ENCODE measurements at places on chromosomes 7 and 10.

DNA sequence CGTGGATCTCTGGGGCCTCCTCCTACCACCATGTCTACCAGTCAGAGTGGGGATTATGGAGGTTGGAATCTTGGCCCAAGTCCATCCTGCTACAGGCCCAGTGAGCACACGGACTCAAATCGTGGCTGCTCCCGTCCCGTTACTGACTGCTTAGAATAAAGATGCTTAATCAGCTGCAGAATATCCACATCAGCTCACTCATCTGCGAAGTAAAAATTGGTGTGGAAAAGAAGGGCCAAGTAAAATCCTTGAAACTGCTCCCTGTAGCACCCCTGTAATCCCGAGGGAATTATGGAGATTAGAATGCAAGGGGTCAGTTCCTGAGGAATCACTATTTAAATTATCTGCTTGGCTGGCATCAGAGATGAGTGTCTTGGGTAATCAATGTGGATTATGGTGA, 13.0 kb upstream of the HTR5A start:
- no peak for DNase-seq

- no peak for DNase-seq
Observed at GRCh38 chr10:129871966-129872365, 92.1 kb downstream of the EBF3 start.

DNA sequence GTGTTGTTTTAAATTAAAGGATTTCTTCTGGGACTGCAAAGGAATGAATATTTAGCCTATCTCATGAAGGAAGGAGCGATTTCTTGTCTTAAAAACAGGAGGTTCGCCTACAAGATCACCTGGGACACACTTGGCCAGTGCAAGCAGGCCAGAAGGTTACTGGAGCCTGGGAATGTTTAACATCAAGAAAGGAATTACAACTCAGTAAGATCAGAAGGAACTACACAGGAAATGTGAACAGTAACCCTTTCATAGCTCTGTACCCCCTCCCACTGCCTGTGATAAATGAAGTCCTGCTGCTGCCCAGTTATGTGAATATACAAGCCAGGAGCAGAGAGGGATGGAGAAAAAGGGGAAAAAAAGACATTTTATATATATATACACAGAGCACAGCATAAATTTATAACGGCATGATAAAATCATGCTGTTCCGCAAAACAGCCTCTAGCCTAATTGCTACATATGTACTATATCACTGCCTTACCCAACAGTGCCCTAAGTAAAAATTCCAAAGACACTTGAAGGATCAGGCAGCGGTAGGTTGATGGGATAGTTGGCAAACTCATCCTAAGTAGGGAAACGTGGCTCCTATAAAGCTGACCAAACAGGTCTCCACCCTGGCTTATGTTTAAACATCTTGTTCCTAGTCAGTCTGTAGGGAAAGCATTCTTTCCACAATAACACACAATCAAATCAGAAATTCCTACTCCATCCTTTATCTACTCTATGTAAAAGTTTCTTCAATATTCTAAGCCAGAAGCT, 63.8 kb downstream of the ZNF438 start:
- DNase-seq: no peak

DNA sequence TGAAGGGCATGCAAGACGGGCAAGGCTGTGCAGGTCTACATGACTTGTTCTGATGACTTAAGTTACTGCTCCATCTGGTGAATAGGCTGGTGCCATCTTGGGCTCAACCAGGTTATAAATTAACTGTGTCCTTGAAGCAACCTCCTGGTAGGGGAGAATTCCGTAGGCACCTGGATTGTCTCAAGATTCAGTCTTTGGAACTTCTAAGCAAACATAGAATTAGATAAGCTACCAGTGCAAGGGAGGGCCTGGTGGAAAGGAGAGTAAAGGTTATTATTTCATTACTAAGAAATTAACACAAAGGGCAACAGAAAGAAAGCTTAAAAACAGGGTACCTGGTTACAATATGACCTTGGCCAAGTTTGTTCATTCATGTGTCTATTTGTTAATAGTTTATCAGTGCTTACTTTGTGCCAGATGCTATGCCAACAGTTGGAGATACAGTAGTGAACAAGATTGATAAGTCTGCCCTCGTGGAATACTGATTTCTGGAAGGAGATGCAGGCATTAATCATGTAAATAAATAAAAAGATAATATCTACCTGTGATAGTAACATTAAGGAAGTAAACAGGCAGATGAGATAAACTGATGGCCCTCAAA, 107.0 kb upstream of the PALS2 start:
- no peak for DNase-seq

DNA sequence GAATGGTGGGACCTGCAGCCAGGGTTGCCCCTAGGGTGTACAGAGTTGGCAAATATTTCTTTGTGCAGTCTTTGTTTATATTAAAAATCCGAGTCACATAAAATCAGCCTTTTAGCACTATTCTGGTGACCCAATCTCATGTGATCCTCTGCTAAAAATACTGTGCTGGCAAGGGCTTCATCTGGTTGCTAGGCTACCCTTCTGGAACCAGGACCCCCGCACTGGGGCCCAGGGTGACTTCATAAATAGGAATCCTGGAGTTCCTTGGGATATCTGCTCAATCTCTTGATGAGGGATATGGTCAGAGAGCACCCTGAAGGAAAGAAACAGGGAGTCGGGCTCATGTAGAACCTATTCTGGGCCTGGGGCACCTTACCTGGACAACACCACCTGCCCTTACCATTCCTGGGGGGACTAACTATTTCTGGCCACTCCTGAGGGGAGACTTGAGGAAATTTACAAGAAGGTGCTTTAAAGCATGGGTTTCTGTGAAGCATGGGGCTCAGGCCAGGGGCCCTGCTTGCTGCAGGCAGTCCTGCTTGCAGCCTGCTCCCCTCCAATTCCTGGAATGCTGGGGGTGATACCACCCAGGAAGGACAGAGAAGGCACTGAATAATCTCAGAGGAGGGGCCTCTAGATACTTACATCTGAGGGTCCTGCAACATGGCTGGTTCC, 44.7 kb downstream of the SH2D4B start:
- no peak for DNase-seq

- DNase-seq: no peak
Observed at GRCh38 chr7:1231214-1232102, 1.2 kb upstream of the UNCX start.

- DNase-seq: no peak
Observed at GRCh38 chr7:107179326-107180164, 10.7 kb downstream of the HBP1 start.

GRCh38 chr7:11492307-11492706, 339.7 kb downstream of the THSD7A start:
- DNase-seq: no peak

GRCh38 chr10:113454341-113455061, 98.4 kb upstream of the HABP2 start:
- DNase-seq: no peak

DNA sequence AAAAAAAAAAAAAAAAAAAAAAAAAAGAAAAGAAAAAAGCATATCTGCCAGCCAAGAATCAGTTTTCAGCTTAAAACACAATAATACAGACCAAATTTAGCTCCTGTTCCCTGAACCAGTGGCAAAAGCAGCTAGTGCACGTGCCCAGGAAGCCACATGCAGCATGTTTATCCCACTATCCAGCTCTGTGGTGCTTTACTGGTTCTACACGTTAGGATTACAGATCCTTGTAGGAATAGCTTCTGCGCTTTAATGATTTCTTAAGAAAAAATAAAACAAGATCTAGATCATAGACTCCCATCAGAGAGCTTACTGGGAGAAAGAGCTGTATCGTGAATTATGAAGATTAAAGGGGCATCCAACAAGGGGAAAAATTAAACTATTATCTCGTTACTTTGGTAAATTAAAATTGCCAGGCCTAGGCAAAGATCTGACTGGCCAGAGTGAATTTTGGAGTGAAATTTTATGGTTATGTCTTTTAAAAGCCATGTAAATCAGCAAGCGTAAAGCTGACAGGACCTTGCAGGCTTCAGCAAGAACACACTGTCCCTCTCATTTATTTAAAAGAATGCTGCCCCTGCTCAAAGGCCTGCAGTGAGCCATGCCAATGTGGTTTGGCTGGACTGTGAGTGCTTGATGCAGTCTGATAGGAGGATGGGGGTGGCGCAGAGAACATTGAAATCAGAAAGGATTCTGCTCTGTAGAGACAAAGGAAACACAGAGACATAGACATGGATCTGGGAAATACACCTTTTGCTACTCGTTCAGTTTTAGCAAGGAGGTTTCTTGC, 177.3 kb upstream of the PHYHIPL start:
- DNase-seq: no peak

DNA sequence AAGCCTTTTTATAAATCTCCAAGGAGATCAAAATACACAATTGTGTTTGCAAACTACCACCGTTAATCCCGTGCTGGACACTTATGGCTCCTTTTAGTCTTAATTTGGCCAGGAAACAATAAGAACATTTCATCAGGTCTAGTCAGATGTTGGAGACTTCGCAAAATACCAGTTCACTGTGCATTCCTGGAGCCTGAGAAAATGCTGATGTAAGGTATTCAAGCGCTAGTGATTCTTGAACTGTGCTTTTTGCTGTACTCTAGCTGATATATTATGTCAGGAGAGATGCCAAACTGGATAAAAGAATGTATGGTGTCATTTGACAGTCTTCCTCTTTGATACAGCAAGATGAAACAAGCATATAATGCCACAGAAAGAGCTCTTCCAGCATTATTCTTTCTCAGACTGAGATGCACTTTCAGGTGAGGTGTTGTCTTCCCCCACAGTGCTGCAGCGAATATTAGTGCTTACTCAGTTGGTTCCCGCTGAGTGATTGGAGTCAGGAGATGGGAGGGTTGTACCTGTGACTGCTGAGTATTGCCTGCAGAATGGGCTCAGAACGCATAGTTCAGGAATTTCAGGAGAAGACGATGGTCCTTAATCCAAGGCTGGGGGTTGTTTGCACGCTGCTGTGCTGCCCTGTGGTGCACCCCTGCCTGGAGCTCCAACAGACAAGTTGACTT, 59.2 kb downstream of the OGDH start:
- DNase-seq: no peak

- peak; percentile 29 for DNase-seq
Observed at GRCh38 chr7:101410743-101411507, 48.2 kb downstream of the COL26A1 start.

DNA sequence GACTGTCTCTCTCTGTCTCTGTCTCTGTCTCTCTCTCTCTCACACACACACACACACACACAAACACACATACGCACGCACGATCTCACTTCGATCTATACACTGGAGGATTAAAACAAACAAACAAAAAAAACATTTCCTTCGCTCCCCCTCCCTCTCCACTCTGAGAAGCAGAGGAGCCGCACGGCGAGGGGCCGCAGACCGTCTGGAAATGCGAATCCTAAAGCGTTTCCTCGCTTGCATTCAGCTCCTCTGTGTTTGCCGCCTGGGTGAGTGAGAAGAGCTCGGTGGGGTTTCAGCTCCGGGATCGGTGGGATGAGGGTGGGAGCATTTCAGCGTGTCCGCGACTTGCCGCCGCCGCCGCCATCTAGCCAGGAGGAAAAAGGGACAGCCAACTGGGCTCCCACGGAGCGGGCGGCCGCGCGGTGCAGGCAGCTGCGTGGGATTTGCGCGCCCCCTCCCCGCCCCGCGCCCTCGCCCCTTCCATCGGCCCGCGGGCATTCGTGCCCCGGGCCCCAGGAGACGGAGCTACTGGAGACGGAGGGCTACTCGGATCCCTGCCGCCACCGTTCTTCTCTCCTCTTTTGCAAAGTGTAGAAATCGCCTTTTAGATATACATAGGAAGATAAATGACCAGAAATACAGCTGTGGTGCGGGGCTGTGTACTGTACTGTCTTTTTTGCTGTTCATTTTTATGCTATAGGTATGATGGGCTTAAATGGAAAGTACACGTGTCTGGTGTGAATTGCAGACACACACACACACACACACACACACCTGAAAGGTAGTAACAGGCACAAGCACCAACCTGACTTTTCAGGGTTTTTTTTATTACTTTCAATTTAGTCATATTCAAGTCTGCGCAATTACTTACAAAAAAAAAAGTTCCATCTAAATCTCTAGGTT, 581 bp downstream of the PTPRZ1 start:
- no peak for DNase-seq

- DNase-seq: no peak
Observed at GRCh38 chr7:5423306-5423975, at the start of gene TNRC18. TNRC18 (minus strand) TSS chr7:5423834; CDS start chr7:5421246, 2,588 bp downstream.

GRCh38 chr7:34219153-34219718, 313.9 kb downstream of the BMPER start:
- DNase-seq: no peak

DNA sequence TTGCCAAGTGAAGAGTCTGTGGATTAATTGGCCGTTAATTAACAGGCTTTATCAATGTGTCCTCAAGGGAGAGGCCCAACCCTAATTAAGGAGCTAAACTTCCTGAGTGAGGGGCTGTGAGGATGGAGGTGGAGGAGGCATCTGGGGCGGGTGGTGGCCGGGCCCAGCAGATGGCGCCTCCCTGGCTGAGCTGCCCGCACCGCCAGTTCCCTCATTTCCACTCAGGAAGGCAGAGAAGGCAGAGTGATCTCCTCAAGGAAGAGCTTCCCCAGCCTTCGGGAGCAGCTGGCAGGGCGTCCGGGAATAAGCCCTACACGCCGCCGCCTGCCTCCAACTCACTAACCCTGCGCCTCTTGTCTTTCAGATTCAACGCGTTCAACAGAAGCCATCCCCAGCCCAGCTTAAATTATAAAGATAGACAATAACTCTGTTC, 112.2 kb downstream of the CYTH3 start:
- DNase-seq: no peak

DNA sequence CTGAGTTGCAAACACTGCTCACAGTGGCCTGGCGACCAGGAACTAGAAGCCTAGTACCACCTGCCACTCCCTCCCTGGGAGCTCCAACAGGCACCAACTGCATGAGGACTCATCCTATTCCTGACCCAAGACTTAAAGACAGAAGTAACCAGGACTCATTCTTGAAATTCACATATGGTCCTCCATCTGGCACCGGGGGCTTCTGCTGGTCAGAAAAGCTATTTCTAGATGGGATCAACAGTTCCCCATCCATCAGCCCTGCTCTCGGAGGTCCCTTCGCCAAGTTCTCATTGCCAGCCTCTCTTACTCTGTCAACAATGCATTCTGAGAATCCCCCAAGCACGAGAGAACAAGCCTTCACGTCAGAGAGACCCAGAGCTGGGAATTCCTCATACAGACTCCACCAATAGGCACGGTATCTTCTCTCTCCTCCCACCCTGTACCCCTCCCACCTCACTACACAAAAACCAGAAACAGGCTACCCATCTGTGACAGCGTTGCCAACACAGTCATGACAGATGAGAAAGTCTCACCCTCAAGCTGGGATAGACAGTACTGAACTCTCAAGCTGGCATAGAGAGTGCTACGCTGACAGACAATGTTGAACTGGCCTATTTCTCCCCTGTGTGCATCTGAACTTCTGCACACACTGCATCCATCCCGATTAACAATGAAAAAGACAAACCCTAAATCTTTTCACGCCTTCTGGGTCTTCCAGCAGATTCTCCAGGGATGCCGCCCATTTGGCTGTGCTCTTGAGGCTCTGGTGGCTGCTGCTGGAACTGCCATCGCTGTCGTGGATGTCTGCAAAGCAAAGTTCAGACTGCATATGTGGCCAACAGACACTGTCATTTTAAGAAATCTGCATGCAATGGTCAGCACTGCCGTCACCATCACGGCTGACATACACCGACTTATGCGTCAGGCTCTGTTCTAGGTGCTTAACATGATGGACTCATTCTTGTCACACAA, 15.6 kb downstream of the RGS10 start:
- DNase-seq: no peak

- peak; percentile 11 for DNase-seq
Observed at GRCh38 chr10:84344526-84344925, 16.1 kb downstream of the CCSER2 start.
